DMS79 treated with DMSO at 0.1 percent for 48 hours (cell line): ENCODE measurements at places on chromosomes 5 and 9.

GRCh38 chr5:177548495-177548894 is 5.9 kb downstream of the FAM193B start:
- no peak for DNase-seq

DNA sequence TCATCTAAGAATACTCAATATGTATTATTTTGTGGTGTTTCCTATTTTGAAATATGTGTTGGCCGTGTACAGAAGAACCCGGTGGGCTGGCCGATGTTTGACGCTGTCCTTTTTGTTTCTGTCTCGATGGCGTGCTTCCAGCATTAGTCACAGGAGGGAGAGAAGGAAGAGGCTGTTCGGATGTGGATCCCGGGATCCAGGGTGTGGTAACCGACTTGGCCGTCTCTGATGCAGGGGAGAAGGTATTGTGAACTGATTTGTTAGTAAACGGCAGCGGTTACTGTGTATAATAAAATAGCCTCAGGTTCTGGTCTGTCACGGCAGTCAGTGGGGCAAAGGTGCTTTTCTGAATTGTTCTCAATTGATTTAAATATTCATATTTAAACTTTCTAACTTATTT is 275.0 kb downstream of the ARHGEF28 start:
- DNase-seq = no peak

- no peak for DNase-seq
Observed at GRCh38 chr5:167937635-167937998, 353.8 kb upstream of the WWC1 start.

DNA sequence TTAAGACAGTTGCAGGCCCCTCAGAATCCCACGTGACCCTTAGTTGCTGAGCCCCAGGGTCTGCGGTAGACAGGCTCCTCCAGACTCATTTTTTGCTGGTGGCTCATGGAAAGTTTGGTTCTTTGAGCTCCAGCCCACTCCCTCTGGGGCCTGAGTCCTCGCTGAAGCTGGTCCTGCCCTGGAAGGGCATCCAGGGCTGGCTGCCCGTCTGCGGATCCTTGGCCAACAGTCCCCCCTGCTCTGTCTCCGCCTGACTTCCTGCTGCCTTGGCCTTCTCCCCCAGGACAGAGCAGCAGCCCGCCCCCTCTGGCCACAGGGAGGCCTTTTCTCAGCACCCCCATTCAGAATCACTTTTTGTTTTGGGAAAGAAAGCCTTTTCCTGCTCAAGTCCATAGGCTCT is 24.4 kb downstream of the SLC6A7 start:
- DNase-seq = no peak

GRCh38 chr5:29935371-29935770 is 1258.1 kb upstream of the CDH6 start:
- DNase-seq = no peak

DNA sequence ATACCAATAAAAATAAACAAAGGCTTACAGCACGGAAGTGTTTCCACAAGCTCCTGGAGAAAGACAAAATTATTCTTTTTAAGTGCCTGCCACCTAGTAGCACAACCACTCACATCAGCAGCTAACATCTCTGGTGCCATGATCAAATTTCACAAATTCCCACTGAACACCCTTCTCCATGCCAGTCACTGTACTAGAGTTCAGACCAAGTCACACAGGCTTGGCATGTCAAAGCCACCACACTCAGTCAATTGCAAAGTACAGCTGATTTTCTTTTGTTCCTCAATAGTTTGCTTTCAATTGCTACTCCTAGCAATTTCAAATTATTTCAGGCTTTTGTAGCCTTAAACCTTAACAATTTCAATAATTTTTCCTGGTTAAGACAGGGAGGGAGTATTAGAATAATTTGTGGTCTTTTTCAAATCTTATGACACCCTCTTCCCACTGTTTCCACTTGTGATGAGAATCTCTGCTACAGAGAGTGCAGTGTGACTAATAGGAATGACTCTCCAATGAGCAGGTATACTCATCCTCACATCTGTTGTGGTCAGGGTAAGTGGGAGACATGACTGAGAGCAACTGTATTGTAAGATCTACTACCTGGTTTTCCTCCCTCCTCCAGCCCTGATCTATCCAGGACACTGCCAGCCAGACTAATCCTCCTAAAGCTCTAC is 46.2 kb downstream of the RNF145 start:
- DNase-seq = peak; percentile 32

DNA sequence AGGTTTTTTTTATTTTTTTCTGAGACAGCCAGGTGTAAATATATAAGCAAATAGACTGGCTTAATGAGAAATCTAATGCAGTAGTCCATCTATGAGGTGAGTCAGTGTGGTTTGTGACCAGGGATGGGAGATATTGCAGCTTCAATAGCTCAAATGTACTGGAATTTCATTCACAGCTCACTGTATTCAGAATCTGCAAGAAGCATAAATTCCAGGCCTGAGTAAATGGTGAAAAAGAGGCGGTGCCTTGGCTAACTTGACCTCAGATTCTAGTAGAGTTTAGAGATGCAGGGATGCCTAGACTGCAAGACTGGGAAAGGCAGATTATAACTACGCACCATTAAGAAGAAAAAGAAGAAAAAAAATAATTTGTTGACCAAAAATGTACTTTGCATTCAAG is 151.9 kb upstream of the SMC2 start:
- DNase-seq = no peak

DNA sequence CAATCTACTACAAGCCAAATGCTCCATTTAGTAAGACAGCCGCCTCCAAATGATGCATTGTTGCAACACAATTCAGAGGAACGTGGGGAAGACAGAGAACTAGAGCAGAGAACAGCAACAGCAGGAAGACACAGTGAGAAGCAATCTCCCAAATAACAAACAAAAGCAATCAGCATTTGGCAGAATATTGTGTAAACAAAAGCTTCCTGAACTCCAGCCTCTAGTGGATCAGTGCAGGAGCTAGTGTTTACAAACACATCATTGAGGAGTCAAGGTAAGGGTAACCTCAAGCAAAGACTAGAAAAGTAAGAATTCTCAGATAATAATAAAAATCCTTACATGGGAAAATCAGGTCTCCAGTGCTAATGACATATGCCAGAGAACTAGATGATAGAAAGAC is 20.6 kb downstream of the FST start:
- DNase-seq = peak; percentile 1

DNA sequence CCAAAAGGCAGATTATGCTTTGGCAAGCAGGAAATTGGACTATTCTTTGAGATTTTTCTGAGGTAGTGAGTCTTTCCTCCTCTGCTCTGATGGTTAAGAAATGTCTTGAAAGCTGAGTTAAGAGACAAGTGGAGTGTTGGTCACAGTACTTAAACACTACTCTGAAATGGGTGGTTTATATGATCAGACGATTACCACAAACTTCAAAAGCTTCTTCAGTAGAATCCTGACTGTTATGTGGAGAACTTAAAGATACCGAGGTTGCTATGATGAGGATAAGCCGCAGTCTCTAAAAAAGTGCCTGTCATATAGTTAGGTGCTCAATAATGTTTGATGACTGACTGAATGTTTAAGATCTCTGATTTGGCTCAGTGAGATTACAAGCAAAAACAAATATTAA is 24.3 kb downstream of the GCNT4 start:
- DNase-seq = no peak

GRCh38 chr5:154587123-154588026 is 109.3 kb upstream of the HAND1 start:
- DNase-seq = peak; percentile 3

DNA sequence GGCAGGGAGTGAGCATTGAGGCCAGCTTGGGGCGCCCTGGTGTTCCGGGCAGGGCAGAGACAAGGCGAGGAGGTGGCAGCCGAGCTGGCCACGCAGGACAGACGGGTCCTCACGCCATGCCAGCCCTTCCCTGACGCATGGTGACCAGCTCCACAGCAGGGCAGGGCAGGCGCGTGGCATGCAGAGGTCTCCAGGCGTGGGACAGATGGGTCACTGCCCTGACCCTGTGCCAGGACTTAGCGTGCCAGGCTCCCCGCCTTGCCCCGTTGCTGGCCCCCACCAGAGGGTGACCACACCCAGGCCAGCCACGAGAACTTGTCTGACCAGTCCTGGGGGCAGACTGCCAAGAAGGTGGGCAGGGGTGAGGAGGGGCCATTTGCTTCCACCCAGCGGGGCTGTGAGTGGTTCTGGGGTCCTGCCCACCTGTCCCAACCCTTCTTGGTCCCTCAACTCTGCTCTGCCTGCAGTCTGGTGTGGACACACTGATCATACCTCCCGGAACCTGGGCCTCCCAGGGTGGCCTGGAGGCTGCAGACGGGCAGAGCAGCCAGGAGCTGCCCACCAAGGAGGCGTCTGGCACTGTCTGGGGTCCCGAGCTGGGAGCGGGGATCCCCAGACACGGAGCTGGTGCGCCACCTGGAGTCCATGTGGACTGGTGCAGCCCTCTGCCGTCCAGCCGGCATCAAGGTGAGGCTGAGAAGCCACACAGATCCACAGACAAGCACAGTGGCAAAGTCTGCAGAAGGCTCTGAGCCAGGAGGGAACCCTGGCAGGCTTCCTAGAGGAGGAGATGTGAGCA is at the start of gene RNF224:
TSS of gene RNF224 (plus strand) at position 449 of the 799 bp plus-strand sequence. CDS start 834 bp downstream, outside the sequence.
- DNase-seq = peak; percentile 56

- DNase-seq = no peak
Observed at GRCh38 chr5:73485715-73486114, 12.5 kb upstream of the BTF3 start.

DNA sequence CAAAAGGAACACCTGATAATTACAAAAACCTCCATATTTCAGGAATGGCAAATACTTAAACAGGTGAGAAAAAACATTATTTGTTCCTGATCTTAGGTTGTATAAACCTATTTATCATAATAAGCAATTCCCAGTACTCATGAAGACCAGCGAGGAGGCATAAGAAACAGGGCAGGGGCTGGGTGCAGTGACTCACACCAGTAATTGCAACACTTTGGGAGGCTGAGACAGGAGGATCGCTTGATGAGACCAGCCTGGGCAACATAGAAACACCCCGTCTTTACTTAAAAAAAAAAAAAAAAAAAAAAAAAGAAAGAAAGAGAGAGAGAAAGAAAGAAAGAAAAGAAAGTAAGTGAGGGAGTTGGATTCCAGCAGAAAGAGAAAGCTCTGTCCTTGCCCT is 21.6 kb downstream of the CCNJL start:
- no peak for DNase-seq

DNA sequence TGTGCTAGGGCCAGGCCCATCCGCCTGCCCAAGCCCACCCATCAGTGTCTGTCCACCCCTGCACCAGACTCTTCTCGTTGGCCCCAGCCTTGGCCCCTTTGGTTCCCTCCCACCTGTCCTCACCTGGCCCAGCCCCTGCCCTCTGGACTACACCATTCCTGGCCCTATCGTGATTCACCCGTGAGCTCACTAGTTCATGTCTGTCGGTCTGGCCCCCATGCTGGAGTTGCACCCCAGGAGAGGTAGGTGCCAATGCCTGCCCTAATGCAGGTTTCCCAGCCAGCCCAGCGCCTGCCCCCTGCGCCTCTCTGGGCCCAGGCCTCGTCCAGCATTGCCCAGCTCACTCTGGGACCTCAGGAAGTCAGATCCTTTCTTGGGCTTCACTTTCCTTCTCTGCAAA is 115.4 kb upstream of the LMX1B start:
- DNase-seq = no peak

DNA sequence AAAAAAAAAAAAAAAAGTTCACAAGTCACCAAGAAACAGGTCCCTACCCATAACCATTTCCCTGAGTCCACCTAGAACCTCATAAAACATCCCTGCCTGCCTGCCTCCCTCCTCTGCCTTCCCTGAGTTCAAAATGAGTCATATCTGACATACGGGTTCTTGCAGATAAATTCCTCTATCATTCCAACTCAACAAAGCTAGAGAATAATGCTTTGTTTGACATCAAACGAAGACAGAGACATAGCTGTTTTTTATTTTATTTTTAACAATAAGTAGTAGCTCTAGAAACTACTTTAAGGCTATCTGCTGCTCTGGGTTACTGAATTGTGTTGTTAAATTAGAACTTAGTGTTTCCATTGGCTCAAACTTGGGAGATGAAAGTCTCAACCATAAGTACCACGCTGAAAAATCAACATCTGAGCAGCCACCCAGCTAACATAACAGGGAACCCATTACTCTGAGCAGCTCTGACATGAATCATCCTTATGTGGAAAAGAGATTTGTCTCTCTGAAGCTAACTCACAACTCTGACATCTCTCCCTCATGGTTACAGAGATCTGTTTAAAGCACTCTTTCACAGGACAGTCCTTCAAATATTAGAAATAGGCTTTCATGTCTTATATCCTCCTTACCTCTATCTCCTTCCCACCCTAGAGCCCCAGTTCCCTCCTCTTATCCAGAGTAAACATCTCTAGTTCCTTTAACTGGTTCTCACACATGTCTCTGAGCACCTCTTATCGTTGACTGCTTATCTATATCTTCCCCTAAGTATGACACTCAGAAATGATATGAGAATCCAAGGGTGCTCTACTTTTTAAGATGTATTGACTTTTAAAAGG is 12.1 kb downstream of the TMEM245 start:
- no peak for DNase-seq

DNA sequence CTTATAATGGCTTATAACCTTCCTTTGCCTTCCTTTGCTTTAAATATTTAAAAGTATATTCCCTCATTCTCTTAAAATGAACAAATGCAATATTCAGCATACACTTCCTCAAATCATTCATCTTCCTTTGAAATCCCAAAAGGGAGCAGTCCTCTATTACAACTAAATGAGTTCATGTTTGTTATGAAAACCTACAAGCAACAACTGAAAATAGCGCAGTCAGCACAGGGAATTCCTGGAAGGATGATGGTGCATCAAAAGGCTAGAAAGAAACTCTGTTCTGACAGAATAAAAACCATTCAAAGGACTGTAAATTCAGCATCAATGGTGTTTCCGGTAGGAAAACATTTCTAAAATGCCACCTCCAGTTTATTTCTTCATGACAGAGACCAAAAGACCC is 3.3 kb downstream of the NR6A1 start:
- DNase-seq = no peak

DNA sequence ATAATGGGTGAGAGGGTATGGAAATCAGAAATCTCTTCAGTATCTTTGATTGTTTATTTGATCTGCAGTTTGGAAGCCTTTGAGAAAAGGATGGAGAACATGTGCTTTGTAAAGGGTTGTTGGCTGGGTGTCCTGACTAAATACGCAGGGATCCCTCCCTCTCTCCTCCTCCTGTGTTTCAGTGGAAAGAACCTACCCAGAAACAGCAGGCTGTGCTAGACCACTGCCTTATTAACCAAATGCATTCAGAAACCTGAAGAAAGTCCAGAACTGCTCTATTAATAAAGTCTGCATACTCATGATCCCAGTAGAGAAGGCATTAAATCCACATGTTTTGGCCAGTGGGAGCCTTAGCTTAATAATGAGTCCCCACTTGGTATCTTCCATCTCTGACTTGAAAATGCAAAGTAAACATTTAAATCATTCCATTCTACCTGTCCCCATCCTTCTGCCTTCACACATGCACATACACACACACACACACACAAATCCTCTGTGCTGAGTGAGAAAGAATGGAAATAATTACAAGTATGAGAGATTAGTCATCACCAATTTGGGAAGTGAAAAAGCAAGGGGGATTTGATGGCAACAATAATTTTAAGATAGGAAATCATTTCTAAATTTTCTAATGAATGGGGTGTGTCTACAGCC is 10.0 kb upstream of the LECT2 start:
- no peak for DNase-seq

DNA sequence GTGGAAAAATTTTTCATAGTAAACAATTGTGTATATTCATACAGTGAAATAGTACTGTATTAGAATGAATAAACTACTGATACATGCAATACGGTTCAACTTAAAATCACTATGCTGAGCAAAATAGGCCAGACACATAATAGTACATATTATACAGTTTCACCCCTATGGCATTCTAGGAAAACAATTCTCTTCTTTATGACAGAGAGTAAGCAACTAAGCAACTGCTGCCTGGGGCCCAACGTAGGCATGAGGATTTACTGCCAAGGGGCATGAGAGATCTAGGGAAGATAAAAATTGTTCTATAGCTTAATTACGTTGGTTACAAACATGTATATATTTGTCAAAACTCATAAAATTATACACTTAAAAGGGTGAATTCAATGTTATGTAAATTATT is 180.2 kb downstream of the DRD1 start:
- DNase-seq = no peak
